ENCODE measurements at places on chromosomes 5 and 9.
A peak's percentile ranks its signal among the peaks of the same experiment; 100 is the strongest.

DNA sequence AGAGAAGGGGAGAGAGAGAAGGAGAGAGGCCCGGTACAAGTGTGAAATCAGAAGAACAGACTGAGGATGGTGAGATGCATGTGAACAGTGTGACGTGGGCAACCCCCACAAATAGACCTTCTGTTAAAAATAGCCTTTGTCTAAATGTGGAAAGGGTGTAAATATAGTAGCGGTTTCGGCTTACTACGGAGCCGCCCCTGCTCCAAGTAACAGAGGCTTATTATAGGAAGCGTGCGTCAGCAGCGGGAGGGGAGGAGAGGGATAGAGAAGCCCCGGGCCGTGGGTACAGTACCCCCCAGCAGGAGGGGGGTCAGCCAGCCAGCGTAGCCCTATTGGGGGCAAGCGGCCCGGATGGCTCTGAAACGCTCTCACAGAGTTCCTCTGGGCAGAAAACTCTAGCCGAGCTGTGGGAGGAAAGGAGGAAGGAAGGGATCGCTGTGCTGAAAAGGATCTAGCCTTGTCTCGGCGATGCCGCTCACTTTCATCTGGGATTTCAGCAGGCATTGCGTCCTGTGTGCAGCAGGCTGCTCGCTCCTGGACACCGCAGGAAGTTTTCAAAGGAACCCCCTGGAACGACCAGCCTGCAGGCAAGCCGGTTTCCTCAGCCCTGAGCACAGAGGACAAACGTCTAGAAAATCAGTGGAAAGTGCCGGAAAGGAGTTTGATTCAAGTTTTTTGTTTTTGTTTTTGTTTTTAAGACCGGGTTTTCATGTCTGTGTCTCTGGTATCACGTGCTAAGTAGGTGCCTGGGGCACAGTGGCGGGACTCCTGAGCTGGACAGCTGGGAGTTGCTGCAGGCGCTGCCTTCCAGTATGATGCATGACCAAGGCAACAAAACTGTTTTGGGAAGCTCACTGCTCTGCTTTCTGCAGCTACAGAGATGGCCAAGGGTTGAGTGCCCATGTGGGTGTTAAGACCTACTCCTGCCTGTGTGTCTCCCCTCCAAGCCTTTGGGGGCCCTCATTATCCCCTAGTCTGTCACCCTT lies 146.6 kb downstream of the SEC61B start:
- DNase-seq, result no peak

- no peak for DNase-seq
Measured at GRCh38 chr5:151006704-151007334, 13.6 kb upstream of the GPX3 start.

- DNase-seq, result no peak
Measured at GRCh38 chr9:94934816-94935328, 208.4 kb downstream of the AOPEP start.

GRCh38 chr5:141957367-141957996 lies 520 bp downstream of the PCDH12 start:
- DNase-seq, result no peak

- DNase-seq, result no peak
Measured at GRCh38 chr9:27154908-27155307, 45.9 kb downstream of the TEK start.

GRCh38 chr5:147081311-147081764 lies 153.5 kb upstream of the STK32A start:
- DNase-seq, result no peak

DNA sequence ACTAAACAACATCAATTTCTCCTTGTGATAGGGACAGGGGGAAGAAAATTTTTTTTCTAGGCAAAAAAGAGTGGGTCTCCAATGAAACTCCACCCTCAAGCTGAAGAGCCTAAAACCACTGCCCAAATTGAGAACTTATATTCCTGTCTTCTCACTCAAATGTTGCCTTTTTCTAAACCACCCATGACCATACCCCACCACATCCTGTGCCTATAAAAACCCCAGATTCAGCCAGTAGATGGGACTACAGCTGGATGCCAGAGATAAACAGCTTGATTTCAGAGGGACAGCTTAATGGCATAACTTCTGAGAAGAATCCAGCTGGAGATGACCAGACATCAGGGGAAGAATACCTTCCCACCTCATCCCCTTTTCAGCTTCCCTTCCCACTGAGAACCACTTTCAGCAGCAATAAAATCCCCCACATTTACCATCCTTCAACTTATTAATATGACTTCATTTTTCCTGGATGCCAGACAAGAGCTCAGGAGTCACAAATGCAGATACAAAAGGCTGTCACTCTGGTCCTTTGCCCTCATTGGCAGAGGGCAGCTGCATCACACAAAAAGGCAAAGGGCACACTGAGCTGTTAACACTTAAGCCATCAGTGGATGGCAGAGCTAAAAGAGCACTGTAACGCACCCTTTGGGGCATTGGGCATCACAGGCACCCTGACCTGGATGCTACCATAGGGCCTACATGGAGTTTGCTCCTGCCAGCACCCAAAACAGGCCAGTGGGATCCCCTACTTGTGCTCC lies 972.5 kb upstream of the CTNND2 start:
- no peak for DNase-seq

GRCh38 chr5:78221964-78222451 lies 72.5 kb downstream of the AP3B1 start:
- DNase-seq, result no peak

DNA sequence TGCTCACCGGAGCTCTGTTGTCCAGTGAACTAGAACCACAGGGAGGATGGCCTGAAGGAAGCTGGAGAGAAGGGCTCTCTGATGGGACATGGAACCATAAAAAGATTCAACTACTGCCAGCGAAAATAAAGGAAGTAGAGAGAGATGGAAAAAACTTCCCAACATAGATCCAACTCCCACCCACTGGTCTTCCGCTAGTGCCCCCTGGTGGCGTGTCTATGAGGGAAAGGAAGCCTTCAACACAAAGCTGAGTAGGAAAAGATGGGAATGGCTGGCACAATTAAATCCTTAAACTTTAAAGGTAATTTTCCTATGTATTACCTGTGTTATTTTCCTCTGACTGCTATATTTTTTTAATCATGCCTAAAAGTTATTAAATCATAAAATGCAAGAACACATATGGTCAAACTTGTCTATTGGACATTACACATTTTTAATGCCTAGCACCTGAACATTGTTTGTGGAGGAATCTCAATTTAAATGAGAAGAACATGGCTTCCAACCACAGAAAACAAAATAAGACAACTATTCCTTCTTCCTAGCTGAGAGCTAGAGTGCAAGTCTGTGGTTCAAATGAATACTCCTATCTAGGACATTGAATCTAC lies 51.5 kb downstream of the CEP120 start:
- DNase-seq, result peak; percentile 3

DNA sequence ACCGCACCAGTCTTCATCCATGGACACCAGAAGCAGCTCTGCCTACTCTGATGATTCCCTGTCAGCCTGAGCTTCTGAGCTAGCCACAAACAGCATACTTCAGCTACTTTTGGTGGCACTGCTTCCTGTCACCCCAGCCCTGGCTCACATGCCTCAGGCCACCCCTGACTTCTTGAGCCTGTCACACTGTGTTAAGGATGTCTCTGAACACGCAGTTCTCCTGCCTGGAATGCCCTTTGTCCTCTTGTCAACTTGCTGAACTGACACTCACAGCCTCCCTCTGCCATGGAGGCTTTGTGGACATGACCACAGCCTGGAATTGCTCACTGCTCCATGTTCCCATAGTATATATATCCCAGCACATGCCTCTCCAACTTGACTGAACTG lies 7.2 kb downstream of the MACROH2A1 start:
- no peak for DNase-seq

- no peak for DNase-seq
Measured at GRCh38 chr9:94097788-94098414, 13.6 kb downstream of the PTPDC1 start.

GRCh38 chr5:67380431-67380830 lies 183.8 kb upstream of the CD180 start:
- no peak for DNase-seq

Measured in CD4-positive, alpha-beta T cell treated with Interleukin-6 at 100 ng/mL for 8 hours (primary cell).